Fibroblast of villous mesenchyme (primary cell): ENCODE measurements at places on chromosomes 7 and 10. TPM values are rescaled to one million over a fixed set of nuclear protein-coding genes. Genes with fewer than 3 reads are reported as not detected.

Gene TUBAL3
- total RNA-seq = not detected in 2 replicates

Gene UCN3
- not detected in 2 replicates for total RNA-seq

DNA sequence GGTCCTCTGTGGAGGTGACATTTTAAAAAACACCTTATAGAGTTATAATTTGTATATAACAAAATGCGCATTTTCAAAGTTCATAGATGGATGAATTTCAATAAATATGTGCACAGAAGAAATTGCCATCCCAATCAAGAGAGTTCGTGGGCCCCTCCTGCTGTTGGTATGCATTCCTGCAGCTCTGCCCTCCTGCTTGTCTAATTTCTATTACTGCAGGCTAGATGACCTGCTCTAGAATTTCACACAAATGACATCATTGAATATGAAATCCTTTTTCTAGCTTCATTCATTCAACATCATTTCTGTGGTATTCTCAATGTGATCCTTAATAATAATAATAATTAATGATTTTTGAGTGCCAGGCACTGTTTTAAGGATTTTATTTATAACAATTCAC is 348.2 kb downstream of the SDK1 start:
- no peak for DNase-seq

DNA sequence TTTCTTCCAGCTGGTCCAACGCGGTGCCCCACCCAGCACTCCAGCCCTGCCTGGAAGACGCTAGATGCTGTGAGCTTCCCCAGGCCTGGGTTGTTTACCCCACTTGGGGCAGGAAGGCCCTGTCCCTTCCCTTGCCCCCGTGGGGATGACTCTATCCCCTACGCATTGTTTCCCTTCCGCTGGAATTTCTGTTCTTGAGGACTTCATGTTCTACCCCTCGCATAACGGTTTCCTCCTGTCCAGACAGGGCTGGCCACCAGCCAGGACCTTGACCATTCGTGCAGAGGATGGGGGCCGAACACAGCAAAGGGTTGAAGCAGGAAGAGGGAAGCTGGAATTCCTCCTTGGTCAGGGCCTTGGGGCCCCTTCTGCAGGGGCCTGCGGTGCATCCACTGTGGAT is 14.7 kb upstream of the SERPINE1 start:
- peak; percentile 93 for DNase-seq

- DNase-seq = no peak
Observed at GRCh38 chr7:141945356-141945755, 1.4 kb downstream of the CLEC5A start.

DNA sequence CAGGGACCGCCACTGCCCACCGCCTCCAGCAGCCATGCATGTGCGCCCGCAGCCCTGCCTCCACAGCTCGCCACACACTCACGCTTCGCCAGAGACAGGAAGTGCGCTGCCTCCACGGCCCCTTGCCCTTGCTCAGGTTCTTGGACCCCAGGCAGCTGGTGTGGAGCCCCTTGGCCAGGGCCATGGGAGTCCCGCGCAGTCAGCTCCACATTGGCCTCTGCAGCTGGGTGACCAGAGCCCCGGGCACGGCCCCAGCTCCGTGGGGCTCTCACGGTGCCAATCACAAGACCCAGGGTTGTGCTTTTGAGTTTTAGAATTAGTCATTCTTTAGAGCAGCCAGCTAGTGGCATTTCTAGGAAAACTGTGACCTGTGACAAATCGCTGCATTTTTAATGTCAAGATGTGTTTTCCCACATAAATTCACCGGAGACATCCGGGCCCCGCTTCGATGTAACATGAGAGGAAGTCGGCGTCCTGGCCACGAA is 4.3 kb upstream of the UTF1 start:
- DNase-seq = no peak

DNA sequence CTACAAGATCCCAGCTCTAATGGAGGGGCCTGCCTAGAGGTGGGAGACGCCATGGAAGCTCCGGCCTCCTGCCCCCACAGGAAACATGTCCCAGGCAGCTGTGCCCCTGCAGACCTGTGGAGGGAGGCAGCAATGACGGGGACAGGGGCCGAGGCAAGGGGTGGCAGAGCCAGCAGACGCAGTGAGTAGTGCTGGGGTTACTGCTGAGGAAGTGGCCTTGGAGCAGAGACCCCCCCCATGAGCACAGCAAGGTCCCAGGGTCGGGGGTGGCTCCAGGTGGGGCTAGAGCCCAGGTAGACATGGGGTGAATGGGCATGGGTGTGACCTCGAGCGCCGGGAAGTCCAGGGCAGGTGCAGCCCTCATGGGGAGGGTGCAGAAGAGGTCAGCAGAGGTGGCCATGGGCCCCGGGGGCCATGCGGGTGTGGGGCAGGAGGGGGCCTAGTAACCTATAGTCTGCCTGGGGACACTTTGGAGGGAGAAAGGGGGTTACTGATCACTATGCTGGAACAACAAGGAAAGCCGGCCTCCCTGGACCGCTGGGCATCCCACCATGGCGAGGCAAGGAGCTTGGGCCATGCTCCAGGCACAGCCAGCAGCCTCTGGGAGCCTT is 45.5 kb downstream of the JAKMIP3 start:
- no peak for DNase-seq
